K562 (cell line): ENCODE measurements at places on chromosomes 1 and 21.

GRCh38 chr1:39988618-39989343 is 33.8 kb downstream of the MFSD2A start:
- DNase-seq, result no peak

- DNase-seq, result no peak
These were observed 25.8 kb downstream of the PTPN14 start for GRCh38 chr1:214525535-214526019.

DNA sequence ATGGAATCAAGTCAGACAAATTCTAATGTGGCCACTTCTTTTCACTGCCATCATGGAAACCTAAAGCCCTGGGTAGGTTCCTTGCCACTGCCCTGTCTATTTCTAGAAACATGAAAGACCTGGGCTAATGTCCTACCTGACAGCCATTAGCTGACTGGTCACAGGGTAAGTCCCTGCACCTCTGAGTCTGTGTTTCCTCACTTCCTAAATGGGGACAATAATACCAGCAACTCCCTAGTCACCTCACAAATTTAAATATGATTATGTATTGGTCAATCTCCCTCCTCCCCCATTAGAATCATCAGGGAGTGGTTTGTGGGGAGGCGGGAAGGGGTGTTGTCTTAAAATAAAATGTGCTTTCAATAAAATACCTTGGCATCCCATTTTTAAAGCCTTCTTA is 2.2 kb downstream of the CREG1 start:
- peak; percentile 51 for DNase-seq

GRCh38 chr21:45150638-45151131 is 76.3 kb downstream of the ADARB1 start:
- DNase-seq, result no peak

- peak; percentile 88 for DNase-seq
These were observed 15.3 kb upstream of the SKI start for GRCh38 chr1:2212532-2213491.

GRCh38 chr1:64527165-64527564 is 57.2 kb downstream of the CACHD1 start:
- DNase-seq, result no peak

DNA sequence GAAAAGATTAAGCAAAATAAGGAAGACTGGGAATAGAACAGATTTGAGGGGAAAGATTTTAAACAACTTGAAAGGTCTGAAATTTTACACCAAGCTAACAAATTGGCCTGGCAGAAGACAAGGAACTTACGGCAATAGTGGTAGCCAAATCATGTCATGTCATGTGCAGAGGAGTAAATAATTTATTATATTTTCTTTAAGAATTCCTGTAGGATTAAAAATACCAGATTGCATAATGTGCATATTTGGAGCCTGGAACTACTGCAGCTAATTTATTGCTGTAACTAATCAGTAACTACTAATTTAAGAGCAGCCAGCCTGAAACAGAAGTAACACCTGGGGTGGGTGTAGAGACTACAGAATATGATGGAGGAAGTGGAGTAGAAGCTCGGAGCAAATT is 334.3 kb downstream of the TGFB2 start:
- no peak for DNase-seq

- DNase-seq, result no peak
These were observed 76.6 kb upstream of the ZNF644 start for GRCh38 chr1:91098299-91098906.

GRCh38 chr1:157512036-157512969 is 40.0 kb downstream of the FCRL5 start:
- no peak for DNase-seq

DNA sequence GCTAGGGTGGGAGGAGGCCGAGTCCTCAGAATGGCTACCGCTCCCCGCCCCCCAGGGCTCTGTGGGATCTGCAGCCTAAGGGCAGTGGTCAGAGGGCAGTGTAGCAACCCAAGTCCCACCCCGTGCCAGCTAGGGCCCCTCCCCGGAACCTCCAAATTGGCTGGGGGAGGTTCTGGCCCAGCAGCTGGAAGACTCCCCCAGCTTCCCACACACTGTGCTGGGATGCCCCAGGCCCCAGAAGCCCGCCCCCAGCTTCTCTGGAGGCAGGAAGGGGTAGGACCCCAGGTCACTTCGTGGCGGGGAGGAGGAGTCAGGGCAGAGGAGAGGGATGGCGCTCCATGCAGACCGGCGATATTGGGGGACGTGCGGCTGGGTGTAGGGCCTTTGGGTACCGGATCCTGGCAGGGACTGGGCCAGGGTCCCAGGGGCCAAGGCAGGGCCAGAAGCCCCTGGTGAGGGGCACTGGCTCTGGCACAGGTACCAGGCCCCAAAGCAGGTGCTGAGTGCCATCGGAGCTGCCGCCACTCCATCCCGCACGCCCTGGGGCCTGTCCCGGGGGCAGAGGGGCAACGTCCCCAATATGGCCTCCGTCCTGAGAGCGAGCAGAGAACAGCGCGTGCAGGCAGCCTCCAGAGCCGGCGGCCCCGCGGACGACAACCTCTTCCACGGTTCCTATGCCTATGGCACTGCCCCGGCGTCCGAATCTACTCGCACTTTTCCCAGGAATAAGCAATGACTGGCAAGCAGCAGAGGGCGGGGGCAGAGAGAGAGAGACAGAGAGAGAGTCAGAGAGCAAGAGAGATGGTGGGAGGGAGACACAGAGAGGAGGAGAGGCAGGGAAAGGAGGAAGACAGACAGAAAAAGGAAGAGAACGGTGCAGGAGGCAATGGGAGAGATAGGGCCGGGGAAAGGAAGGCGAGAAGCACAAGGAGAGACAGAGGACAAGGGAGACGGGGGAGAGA is 65.7 kb downstream of the RAP1GAP start:
- no peak for DNase-seq
